ENCODE measurements at places on chromosomes 6 and 20. TPM values are rescaled to one million over a fixed set of nuclear protein-coding genes. Genes with fewer than 3 reads are reported as not detected.

OR2H1 gene
- not detected for total RNA-seq

IMPG1 gene
- not detected for total RNA-seq

FAM83B gene
- not detected for total RNA-seq

GMPR gene
- total RNA-seq: 4.4 TPM

COL11A2 gene
- 0.05 TPM for total RNA-seq

TRDN gene
- total RNA-seq: not detected
